ENCODE measurements at places on chromosomes 1 and 21.

GRCh38 chr1:35834218-35834617 lies 26.4 kb downstream of the AGO4 start:
- DNase-seq, result no peak

- DNase-seq, result no peak
Observed at GRCh38 chr1:226761322-226761721, 22.2 kb upstream of the ITPKB start.

- DNase-seq, result no peak
Observed at GRCh38 chr1:232769733-232770132, 35.5 kb upstream of the MAP10 start.

DNA sequence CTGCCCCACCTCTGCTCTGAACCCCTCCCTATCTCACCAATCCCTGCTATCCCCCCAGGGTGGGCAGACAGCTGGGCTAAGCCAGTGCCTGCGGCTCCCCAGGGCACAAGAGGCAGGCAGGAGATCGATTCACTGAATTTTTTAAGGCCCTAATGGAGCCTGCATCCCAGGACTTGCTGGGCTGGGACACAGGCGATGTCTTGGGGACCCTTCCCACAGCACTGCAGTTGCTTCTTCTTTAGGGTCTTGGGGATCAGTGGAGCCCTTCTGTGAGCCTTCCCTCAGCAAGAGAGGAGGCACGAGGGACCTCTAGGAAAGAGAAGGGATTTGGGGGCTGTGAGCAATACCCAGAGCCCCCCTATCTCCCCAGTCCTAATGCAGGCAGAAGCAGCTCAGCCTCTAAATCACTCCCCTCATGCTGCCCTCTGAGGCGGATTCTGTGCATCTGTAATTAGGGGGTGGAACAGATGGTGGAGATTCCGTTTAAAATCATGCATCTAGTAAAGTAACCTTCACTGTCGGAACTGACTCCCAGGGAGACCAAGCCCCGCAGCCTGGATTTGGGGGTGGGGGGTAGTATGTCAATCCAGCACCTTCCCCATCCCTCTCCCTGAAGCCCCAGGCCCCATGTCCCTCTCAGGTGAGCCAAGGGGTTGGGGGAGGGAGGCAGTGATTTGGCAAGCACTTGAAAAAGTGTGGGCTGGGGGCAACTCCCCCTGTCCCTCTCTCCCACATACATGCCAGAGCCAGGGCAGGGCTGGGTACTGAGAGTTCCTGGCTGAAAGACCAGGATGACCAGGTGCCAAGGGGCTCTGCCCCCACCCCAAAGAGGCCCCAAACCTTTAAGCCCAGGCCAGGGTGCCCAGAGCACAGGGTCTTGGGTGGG lies 10.0 kb downstream of the AHDC1 start:
- DNase-seq, result no peak

GRCh38 chr21:24939291-24939690 lies 668.0 kb downstream of the MRPL39 start:
- no peak for DNase-seq

DNA sequence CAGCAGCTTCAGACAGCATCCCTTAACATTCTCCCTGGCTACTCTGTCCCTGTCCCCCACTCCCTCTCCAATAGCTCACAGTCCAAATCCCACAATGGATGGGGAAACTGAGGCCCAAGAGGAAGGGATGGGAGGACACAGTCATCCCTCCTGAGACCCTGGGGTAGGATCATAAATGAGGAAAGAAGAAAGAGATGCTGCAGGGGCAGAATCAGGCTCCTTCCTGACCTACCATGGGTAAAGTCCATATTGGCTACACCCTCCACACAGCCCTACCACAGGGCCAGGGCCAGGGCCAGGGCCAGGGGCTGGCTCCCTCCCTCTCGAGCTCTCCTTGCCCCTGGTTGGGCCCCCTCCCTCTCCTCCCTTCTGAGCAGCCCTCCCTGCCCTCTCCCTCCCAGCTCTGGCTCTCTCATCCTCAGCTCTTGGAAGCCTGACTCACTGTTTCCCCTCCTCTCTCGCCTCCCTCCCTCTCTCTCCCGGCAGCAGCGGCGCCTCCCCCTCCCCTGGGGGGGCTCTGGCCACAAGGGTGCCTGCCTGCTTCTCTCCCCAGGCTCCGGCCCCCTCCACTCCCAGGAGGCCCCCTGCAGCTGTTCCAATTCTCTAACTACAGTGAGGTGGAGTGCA lies 4.9 kb downstream of the AHDC1 start:
- no peak for DNase-seq

DNA sequence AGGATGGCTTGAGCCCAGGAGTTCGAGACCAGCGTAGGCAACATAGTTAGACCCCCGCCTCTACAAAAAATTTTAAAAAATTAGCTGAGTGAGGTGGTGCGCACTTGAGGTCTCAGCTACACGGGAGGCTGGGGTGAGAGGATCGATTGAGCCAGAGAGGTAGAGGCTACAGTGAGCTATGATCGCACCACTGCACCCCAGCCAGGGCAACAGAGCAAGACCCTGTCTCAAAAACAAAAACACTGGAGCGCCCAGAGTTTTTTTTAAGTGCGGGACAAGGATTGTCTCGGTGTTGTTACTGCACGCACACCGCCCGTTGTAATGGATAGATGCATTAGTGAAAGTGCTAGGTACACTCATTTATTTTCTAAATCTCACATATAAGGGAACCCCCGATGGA lies 37.1 kb downstream of the PIK3CD start:
- no peak for DNase-seq

GRCh38 chr1:186059311-186059710 lies 315.7 kb downstream of the TPR start:
- DNase-seq, result no peak

- DNase-seq, result no peak
Observed at GRCh38 chr1:234495231-234495990, 16.4 kb upstream of the TARBP1 start.

DNA sequence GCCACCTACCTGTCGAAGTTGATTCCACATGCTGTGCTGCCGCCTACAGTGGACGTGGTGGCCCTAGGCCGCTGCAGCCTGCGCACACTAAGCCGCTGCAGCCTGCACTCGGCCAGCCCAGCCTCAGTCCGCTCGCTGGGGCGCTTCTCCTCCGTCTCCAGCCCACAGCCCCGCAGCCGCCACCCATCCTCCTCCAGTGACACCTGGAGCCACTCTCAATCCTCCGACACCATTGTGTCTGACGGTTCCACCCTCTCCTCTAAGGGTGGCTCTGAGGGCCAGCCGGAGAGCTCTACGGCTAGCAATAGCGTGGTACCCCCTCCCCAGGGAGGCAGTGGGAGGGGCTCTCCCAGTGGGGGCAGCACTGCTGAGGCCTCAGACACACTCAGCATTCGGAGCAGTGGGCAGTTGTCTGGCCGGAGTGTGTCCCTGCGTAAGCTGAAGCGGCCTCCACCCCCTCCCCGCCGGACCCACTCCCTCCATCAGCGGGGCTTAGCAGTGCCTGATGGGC lies 46.9 kb downstream of the YARS1 start:
- no peak for DNase-seq

DNA sequence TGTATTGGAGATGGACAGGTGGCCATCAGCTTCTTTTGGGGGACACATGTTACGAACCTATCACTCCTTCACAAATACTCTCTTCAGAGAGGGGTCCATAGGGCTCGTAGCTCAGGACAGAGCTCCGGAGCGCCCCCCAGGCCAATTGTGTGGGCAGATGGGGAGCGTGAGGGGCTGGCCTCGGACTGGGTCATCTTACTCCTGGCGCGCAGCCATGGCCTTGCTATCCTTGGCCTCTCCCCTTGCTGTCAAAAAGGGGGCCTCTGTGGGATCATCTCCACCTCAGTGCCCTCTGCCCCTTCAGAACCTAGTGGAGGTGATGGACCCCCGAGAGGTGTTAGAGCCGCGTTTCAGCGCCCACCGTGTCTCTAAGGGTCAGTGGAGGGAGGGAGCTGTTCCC lies 35.0 kb downstream of the ATP5PO start:
- no peak for DNase-seq

GRCh38 chr1:223843934-223844786 lies 1.6 kb downstream of the TP53BP2 start:
- DNase-seq, result no peak

DNA sequence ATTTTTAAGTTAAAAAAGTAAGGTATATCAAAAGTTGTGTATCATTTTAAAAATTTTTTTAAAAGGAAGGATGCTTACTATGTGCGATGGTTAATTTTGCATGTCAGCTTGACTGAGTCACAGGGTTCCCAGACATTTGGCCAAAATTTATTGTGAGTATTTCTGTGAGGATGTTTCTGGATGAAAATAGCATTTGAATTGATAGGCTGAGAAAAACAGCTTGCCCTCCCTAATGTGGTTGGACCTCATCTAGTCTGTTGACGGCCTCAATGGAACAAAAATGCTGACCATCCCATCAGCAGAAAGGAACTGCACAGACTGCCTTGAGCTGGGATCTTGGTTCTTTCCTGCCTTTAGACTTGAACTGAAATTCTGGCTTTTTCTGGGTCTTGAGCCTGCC lies 724.5 kb downstream of the NCAM2 start:
- DNase-seq, result no peak

DNA sequence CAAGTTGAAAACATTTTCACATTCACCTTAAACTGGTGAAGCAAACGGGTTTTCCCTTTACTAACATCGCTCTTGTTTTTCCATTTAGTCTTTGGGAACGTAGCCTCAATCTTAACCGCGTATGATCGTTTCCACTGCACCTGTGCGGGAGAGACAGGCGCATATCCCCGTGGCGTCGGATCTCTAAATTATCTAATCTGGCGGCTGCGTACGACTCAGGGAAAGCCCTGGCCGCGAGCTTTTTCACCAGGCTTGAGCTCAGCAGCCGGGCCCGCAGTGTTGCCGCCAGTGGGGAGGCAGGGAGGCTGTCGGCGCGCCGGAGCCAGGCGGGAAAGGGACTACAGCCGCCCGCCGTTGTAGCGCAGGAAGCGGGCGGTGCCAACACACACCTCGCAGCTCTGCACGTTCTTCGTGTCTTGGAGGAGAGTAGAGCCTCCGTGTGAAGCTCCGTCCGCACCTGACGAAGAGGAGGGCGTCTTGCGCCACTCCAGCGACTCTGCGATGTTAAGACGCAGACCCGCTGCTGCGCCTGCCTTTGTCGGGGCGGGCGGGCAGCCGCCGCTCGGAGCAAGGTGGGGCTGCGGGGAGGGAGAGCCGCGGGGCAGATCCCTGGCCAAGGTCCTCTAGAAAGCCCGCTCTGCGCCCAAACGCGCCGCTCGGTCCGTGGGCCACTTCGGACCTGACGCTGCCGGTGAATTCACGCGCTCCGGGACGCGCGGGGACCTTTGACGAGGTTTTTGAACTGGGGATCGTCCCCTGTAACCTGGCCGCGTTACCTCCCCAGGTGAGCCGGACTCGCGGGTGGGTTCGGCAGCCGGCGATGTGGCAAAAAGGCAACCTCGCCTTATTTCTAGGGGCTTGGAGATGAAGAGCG lies 18.5 kb upstream of the TBX15 start:
- DNase-seq, result no peak

DNA sequence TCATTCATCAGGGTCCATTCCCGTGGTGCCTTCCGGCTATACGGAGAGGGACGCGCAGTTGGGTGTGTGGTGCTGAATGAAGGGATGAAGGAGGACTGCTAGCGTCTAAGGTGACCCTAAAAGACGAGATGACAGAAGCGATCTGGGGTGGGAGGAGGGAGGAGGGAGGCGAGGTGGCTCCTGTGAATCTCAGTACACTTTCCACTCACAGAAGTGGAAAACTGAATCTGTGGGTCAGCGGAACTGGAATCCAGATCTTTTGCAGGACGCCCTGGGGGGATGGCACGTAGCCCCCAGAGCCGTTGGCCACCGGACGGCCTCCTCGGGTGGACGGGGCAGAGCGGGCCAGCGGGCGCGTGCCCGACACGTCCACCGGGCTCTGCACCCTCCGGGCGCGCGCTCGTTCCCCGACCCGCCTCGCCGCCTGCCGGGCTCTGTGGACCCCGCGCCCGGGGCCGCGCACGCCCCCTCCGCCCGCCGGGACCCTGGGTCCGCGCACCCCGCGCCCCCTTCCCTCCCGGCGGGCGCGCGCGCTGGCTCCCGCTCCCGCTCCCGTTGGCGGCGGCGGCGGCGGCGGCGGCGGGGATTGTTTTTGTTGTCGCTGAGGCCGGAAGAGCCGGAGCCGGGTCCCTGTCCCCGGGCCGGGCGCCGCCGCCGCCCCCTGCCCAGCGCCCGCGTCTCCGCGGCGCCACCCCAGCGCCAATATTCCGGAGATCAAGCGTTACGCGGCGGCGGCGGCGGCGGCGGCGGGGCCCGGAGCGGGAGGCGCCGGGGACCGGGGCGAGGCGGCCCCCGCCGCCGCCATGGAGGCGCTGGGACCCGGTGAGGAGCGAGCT lies at the start of gene AGO4:
Gene AGO4 (plus strand): TSS at position 403 of the 836 bp plus-strand sequence. CDS start 401 bp downstream, at position 804.
- peak; percentile 69 for DNase-seq

DNA sequence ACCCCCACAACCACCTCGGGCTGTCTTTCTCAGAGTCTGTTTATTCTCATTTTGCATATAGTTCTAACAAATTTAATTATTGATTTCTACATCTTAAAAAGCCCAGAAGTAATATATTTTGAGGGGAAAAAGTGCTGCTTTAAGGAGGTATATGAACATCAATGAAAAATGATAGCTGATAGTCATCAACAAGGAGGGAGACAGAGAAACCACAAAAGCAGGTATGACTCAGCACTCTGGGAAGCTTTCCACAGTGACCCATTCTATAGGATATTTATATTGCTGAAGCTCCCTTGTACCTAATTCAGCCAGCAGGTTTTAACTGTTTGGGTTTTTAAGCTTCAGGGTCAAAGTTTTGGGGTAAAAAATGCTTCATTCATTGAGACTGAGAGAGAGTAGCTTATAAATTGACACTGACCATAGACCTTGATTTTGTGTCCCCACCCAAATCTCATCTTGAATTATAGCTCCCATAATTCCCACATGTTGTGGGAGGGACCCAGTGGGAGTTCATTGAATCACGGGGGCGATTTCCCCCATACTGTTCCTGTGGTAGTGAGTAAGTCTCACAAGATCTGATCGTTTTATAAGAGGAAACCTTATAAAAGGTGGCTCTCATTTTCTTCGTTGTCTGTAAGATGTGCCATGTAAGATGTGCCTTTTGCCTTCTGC lies 27.4 kb downstream of the VANGL1 start:
- DNase-seq, result no peak

- no peak for DNase-seq
Observed at GRCh38 chr1:80369780-80370179, 1363.2 kb upstream of the ADGRL4 start.

DNA sequence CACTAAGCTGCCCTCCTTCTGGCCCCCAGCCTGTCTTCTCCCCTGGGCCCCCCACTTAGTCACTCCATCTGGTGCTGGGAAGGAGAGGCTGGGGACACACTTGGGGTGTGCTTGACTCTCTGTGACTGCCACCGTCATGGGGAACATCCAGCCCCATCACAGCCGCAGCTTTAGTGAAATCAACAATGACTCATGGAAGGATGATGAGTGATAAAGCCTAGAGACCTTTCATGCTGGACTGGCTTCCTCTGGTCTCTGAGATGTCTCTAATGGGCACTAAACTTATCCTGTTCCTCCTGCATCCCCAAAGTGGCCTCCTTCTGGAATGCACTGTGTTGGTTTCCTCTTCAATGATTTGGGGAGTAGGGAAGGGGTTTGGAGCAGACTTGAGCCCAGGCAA lies 172.9 kb downstream of the GRIK3 start:
- no peak for DNase-seq

- DNase-seq, result no peak
Observed at GRCh38 chr1:37537378-37537777, 16.7 kb downstream of the SNIP1 start.

Data from HEK293T (cell line).